ENCODE measurements at places on chromosomes 3 and 15. TPM values are rescaled to one million over a fixed set of nuclear protein-coding genes. Genes with fewer than 3 reads are reported as not detected.

The CDHR4 gene
- total RNA-seq, result not detected

- H3K27ac ChIP-seq, result no peak overlapping the region
- H3K27me3 ChIP-seq, result no peaks in the 10 kb centered on the region
- DNase-seq, result no peak
These were observed 111.9 kb upstream of the CHD2 start for GRCh38 chr15:92788196-92788595.

DNA sequence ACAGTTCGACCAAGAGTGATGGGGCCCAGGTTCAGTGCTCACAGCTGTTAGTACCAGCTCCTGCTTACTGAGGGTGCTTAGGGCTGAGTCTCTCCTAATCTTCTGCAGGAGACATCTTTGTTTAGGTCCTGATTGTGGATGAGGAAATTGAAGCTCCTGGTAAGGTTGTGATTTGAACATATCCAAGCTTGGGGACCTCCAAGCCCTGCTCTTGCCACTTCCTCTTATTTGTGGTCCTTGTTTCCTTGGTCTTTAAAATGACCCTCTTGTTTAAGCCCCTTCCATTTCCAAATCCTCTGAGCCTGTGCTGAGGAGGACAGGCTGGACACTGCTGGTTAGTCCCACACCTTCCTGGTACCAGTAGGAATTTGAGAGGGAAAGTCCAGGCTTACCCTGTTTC is 87.0 kb downstream of the EEFSEC start:
- no peaks in the 10 kb centered on the region for H3K27me3 ChIP-seq
- no peak overlapping the region for H3K27ac ChIP-seq
- H3K4me1 ChIP-seq, result no peaks in the 10 kb centered on the region
- H3K4me3 ChIP-seq, result no peak overlapping the region
- H3K36me3 ChIP-seq, result no peaks in the 10 kb centered on the region

The RYR3 gene
- total RNA-seq, result 11.8 TPM

The LSAMP gene
- total RNA-seq, result not detected

DNA sequence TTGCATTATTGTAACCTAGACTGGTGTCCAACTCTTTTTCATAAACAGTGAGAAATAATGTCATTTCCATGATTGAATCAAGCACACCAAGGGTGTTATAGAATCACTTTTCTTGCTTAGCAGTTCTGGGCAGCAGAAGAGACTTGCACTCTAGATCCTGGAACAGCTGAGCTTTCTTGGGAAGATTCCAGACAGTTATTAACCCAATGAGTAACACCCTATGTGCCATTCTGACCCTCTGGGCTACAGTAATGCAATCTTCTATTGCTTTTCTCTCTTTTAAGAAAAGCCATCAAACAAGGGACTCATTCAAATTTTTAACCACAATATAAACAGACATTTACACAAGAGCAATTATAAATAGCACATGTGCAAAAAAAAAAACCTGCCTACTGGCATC is 39.3 kb upstream of the USP3 start:
- no peak overlapping the region for H3K4me3 ChIP-seq
- no peak overlapping the region for H3K27ac ChIP-seq
- DNase-seq, result no peak
- H3K36me3 ChIP-seq, result no peaks in the 10 kb centered on the region
- H3K4me1 ChIP-seq, result no peaks in the 10 kb centered on the region
- H3K27me3 ChIP-seq, result no peaks in the 10 kb centered on the region

The CD200 gene
- total RNA-seq, result 0.27 TPM

The CYP8B1 gene
- not detected for total RNA-seq

The GRAMD1C gene
- total RNA-seq, result not detected

- no peak for DNase-seq
- no peak overlapping the region for H3K4me3 ChIP-seq
- H3K36me3 ChIP-seq, result no peaks in the 10 kb centered on the region
- no peak overlapping the region for H3K27ac ChIP-seq
These were observed 184.5 kb upstream of the ATP11B start for GRCh38 chr3:182608832-182609231.

- no peaks in the 10 kb centered on the region for H3K27me3 ChIP-seq
- H3K4me3 ChIP-seq, result no peak overlapping the region
- no peak overlapping the region for H3K27ac ChIP-seq
- no peaks in the 10 kb centered on the region for H3K36me3 ChIP-seq
- DNase-seq, result no peak
These were observed 49.4 kb downstream of the MYZAP start for GRCh38 chr15:57640930-57641682.

- no peak overlapping the region for H3K4me3 ChIP-seq
- peak overlapping the region; percentile 88 for H3K27ac ChIP-seq
- no peaks in the 10 kb centered on the region for H3K27me3 ChIP-seq
These were observed 127.2 kb downstream of the GHSR start for GRCh38 chr3:172321035-172321434.

Data from gastrocnemius medialis (tissue), 4 donors.